ENCODE measurements at places on chromosomes 1 and 21.
A peak's percentile ranks its signal among the peaks of the same experiment; 100 is the strongest.

DNA sequence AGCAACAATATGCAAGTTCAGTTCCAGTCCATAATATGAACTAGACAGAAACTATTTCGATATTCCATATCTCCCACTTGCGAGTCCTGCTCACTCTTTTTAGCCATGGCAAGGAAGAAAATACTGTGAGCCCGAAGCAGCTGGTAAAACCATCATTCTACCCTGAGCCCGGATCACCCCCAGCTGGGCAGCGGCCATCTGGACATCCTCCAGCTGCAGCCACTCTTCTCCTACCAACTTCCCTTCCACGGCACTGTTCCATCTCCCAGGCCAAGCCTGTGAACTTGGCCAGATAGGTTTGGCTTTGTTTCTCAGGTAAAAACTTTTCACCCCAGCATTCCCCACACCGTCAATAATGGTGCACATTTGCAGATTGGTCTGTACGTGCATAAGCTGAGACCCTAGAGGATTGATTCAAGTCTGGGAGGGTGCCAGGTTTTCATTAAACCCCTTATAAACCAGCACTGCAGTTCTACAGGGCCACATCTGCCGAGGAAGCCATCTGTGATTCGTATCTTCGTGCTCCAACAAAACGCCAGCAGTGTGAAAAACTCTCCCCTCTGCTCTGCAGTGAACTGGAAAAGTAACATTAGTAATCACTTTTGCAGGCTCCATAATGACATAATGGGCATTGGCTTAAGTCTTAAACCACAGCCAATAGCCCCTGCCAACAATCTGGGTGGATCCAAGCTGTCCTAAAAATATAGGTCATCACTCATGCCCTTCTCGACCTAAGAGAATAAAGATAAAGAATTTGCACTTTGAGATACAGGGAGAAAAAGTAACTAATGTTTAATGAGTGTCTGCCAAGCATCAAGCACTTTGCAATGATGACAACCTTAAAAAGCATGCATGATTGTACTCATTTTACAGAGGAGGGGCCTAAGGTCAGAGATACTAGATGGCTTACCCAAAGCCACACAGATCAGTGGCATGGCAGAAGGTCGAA, 205.1 kb downstream of the PLPP3 start:
- DNase-seq, result no peak

DNA sequence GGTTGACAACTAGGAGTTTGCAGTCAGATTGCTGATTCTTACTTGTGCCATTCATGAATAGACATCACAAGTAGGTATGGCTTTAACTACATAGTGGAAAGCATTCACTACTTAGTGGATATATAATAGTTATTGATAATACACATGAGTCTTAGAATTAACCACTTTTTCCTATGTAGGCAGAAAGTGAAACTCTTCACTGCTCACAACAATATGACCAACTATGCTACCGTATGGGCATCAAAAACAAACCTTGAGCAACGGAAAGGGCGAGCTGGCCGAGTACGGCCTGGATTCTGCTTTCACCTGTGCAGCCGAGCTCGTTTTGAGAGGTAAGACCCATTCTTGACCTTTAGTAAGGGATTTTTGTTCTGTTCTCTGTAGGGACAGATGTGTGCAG, 38.7 kb downstream of the DHX9 start:
- no peak for DNase-seq

GRCh38 chr1:92705446-92705845, 79.5 kb downstream of the EVI5 start:
- no peak for DNase-seq

DNA sequence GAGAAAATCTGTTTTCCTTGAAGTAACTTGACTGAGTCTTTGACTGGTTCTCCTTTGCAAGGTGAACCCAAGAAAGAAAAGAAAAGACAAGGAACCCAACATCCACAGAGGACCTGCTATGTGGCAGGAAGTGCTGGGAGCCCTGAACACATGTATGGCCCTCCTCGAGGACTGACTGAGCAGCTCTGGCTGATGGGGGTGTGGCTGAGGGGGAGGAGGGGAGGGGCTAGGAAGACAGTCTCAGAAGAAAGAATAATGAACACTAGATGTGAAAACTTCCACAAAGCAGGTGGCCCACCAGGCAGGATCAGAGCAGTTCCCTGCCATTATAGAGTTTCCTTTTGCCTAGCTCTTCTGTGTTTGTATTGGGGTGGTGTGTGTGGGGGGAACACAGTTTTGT, 26.1 kb downstream of the NENF start:
- DNase-seq, result peak; percentile 43

DNA sequence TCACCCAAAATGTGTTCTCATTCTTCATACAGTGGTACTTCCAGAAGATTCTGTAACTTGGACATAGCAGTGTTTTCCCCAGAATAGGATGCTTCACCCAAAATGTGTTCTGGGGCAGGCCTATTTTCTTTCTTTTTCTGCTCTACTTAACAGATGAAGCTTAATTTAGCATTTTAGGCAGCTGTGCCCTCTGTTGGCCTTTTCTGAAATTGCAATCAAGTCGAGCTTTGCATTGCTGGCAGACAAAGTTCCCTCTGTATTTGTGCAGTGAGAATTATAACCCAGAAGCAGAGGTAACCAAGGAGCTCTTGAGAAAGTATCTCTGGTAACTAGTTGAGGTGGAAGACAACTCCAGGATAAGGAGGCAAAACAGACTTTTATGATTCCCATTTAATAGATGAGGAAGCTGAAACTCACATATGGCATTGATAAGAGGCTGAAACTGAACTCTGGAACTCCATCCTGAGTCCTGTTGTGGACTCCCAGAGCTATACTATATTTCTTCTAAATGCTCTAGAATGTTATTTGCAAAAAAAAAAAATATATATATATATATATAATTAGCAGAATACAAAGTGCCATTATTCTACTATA, 50.3 kb upstream of the L1TD1 start:
- DNase-seq, result peak; percentile 36

DNA sequence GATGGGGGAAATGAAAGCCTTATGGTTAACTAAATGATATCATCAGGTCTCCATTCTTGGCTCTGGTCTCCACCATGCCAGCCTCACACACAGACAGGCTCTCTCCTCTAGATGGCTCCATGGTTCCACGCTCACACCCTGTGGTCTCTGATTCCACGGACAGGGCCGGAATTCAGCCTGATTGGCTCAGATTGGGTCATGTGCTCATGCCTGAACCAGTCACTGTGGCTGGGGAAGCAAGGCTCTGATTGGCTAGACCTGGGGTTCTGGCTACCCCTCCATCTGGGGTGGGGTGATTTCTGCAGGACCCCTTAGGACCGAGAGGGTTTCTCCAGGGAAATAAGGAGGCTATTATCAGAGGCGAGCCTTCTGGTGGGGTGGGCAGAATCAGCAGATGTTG, 277.0 kb downstream of the PTPRU start:
- peak; percentile 45 for DNase-seq

GRCh38 chr1:215376544-215377264, 190.4 kb upstream of the KCTD3 start:
- DNase-seq, result no peak
